ENCODE measurements at places on chromosomes 16 and 17.
A peak's percentile ranks its signal among the peaks of the same experiment; 100 is the strongest.

- no peak overlapping the region for H3K4me3 ChIP-seq
- H3K27ac ChIP-seq, result no peak overlapping the region
- H3K4me1 ChIP-seq, result no peaks in the 10 kb centered on the region
- DNase-seq, result no peak
Measured at GRCh38 chr16:88010968-88011483, 59.8 kb downstream of the BANP start.

DNA sequence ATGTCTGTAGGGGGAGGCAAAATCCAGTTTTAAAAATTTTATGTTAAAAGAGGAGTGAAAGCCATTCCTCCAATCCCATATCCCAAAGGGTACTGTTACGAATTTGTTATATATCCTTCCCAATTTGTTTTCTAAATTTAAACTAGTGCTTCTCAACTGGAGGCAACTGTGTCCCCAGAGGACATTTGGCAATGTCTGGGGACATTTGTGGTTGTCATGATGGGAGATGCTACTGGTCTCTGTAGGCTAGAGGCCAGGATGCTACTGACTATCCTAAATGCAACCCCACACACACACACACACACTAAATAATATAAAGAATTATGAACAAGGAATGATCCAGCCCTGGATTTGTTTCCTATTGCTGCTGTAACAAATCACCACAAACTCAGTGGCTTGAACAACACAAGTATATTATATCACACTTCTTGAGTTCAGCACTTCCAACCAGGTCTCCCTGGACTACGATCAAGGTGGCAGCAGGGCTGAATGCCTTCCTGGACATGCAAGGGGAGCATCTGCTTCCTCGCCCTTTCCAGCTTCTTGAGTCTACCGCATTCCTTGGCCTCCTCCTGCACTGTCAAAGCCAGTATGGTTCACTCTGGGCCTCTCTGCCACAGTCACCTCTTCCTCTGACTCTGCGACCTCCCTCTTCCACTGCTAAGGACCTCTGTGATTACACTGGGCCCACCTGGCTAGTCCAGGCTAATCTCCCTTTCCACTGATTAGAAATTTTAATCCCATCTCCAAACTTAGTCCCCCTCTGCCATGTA, 30.1 kb downstream of the ARHGAP17 start:
- H3K4me3 ChIP-seq, result no peak overlapping the region
- DNase-seq, result no peak

- no peaks in the 10 kb centered on the region for H3K36me3 ChIP-seq
- H3K27me3 ChIP-seq, result no peaks in the 10 kb centered on the region
- DNase-seq, result no peak
Measured at GRCh38 chr16:13471036-13471435, 448.9 kb upstream of the ERCC4 start.

GRCh38 chr16:27106305-27106704, 39.6 kb downstream of the C16orf82 start:
- peaks cover 3% of the 10 kb centered on the region for H3K27me3 ChIP-seq
- H3K36me3 ChIP-seq, result no peaks in the 10 kb centered on the region
- H3K4me3 ChIP-seq, result no peak overlapping the region

DNA sequence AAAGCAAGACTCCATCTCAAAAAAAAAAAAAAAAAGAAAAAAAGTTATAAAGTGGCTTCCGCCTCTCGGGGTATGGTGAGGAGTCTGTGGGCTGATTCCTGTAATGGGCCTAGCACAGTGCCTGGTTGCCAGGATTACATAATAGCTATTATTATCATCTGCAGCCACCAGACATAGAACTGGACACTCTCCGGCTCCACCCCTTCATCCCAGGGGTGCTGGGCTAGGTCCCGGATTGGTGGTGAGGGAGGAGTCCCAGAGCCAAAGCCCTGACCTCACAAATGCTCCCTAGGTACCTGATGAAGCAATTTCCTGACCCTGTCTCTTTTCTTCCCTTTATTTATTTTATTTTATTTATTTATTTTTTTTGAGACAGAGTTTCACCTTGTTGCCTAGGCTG, 11.6 kb upstream of the ADGRG1 start:
- no peaks in the 10 kb centered on the region for H3K4me1 ChIP-seq
- H3K4me3 ChIP-seq, result no peak overlapping the region
- no peaks in the 10 kb centered on the region for H3K27me3 ChIP-seq
- no peak overlapping the region for H3K27ac ChIP-seq
- no peaks in the 10 kb centered on the region for H3K36me3 ChIP-seq

GRCh38 chr17:27155866-27156265, 138.0 kb upstream of the WSB1 start:
- no peaks in the 10 kb centered on the region for H3K36me3 ChIP-seq
- H3K27ac ChIP-seq, result no peak overlapping the region
- DNase-seq, result no peak

- H3K36me3 ChIP-seq, result no peaks in the 10 kb centered on the region
- no peaks in the 10 kb centered on the region for H3K4me1 ChIP-seq
- no peak overlapping the region for H3K27ac ChIP-seq
- H3K27me3 ChIP-seq, result peaks cover 4% of the 10 kb centered on the region
Measured at GRCh38 chr17:65278050-65278819, 141.1 kb downstream of the RGS9 start.

DNA sequence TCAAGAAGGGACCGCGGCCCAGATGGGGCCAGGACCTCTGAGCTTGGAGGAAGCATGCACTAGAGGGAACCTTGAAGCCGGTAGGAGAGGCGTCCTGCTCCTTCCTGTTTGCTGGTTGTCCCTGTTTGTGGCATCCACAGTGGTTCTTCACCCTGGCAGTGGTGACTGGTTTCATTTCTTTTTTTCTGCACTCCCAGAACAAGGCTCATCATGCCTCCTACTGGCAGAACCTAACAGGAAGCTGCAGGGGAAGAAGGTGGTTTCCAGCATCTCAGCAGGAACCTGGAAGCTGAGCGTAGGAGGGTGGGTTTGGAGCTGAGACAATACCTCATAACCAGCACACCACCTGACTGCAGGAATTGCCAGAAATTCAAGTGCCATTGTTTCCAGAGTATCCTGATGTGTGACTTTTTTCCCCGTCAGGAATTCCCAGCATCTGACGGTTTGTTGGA, 5.8 kb downstream of the TMEM231 start:
- no peak overlapping the region for H3K4me3 ChIP-seq
- H3K36me3 ChIP-seq, result no peaks in the 10 kb centered on the region
- peak; percentile 65 for DNase-seq
- no peak overlapping the region for H3K27ac ChIP-seq
- no peaks in the 10 kb centered on the region for H3K27me3 ChIP-seq

GRCh38 chr17:64780096-64781013, 118.2 kb upstream of the SMURF2 start:
- H3K27me3 ChIP-seq, result no peaks in the 10 kb centered on the region
- peaks cover 39% of the 10 kb centered on the region for H3K4me1 ChIP-seq
- peaks cover 17% of the 10 kb centered on the region for H3K36me3 ChIP-seq
- H3K27ac ChIP-seq, result peak overlapping the region; percentile 62
- H3K4me3 ChIP-seq, result no peak overlapping the region

DNA sequence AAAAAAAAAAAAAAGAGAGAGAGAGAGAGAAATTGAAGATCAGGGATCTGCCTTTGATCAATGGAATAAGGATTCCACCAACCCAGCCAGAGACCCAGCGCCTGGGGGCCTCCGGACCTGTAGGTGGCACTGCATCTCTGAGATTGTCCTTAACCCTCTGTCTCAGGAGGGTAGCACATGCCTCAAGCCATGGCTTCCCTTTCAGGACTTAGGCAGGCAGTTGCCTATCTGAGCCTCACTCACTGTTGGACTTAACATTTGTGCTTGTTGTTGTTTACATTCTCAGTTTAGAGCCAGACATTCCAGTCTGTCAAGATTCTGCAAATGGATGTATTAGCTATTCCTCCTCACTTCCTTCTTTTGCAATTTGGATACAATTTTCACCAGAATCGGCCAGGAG, 5.1 kb upstream of the SCNN1B start:
- H3K4me1 ChIP-seq, result no peaks in the 10 kb centered on the region
- no peak overlapping the region for H3K4me3 ChIP-seq

DNA sequence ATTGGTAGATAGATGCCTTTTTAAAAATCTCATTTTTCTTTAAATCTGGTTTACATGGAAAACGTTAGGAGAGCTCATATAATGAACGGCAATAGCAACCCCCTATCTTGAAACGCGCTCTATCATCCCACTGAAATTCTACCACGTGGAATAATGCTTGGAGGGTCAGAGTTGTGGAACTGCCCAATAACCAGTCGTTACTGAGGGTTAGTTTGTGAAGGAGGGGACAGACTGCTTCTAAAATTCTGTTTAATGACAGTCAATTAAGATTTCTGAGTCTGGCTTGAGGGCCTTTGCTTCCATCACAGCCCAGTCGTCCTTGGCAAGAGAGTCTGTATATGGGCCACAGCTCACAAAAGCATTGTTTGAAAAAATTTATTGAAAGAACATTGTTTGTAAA, 482 bp downstream of the IRF8 start:
- no peak overlapping the region for H3K4me3 ChIP-seq
- peaks cover 9% of the 10 kb centered on the region for H3K4me1 ChIP-seq
- DNase-seq, result no peak
- no peaks in the 10 kb centered on the region for H3K36me3 ChIP-seq
- H3K27me3 ChIP-seq, result peaks cover 23% of the 10 kb centered on the region

DNA sequence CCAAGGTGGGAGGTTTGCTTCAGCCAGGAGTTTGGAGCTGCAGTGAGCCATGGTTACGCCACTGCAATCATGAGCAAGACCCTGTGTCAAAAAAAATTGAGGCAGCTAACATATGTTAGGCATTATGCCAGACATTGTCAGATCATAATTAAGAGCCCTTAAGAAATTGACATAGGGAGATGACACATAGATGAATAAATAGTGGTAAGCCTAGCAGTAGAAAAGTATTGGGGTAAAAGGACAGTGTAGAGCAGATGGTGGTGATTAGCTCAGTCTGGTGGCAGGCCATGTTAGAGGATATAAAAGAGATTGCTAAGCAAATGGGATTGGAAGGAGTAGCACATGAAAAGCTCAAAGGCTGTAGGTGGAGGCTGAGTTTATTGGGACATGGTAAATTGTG, 22.6 kb downstream of the SRCAP start:
- no peak for DNase-seq
- H3K4me3 ChIP-seq, result no peak overlapping the region
- H3K36me3 ChIP-seq, result peaks cover 98% of the 10 kb centered on the region
- H3K4me1 ChIP-seq, result peaks cover 17% of the 10 kb centered on the region
- no peak overlapping the region for H3K27ac ChIP-seq

DNA sequence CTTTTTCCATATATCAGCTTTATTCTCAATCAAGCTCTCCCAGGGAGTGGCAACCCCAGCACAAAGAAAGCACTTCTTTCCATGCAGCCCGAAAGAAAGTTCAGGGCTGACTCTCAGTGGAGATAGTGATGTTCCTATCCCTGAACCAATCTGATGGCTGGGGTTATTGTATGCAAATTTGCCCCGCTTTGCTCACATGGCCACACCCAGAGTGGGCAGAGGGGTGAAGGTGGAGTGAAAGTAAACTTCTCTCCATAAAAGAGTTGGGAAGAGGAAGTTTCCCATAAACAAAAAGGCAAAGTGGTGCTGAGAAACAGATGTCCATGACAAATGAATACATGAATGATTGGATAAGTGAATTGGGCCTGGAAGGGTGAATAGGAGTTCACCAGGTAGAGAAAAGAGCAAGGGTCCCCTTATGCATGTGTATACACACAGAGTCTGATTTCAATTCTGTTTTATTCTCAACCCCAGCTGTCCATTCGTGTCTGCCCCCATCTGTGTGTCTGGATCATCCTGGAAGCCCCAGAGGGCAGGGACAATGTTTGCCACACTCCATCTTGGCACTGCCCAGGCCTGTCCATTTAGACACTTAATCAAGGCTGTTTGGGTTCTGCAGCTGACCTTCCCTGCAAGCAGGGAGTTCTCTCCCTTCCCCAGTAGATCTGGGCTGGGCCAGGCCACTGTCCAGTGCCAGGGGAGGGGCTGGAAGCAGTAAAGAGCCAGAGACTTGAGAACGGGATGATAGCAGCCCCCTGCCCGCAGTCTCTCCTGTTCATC, 14.1 kb upstream of the NGFR start:
- H3K27me3 ChIP-seq, result peaks cover 14% of the 10 kb centered on the region
- H3K4me3 ChIP-seq, result no peak overlapping the region
- no peaks in the 10 kb centered on the region for H3K4me1 ChIP-seq

- H3K27ac ChIP-seq, result no peak overlapping the region
- no peaks in the 10 kb centered on the region for H3K27me3 ChIP-seq
- H3K4me1 ChIP-seq, result no peaks in the 10 kb centered on the region
- no peak for DNase-seq
Measured at GRCh38 chr17:75625813-75626486, 7.3 kb upstream of the SMIM5 start.

DNA sequence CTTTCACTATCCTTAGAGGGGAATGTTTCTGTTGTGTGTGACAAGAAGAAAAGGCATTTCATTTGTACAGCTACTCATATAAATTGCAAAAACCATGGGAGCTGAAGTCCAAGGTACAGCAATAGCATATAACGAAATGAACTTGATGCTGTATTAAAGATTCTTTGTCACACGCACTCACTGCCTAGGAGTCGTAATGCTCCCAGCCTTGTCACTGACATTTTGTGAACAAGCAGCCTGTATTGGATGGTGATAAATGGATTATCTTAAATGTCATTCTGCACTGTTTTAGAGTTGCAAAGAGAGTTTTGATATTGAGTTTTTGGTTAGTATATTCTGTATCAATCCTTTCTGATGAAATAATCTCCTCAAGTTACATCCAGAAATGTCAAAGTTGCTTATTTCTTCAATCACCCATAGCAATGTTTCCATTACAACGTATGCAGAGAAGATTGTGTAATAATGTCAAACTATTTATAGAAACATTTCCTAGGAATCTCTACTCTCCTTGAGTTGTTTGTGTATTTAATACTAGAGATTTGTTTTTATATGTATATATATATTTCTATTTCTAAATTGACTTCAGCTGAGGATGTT, 270.6 kb downstream of the FTO start:
- H3K27ac ChIP-seq, result no peak overlapping the region
- H3K4me1 ChIP-seq, result no peaks in the 10 kb centered on the region
- no peaks in the 10 kb centered on the region for H3K27me3 ChIP-seq
- no peak overlapping the region for H3K4me3 ChIP-seq
- DNase-seq, result no peak
- H3K36me3 ChIP-seq, result no peaks in the 10 kb centered on the region

DNA sequence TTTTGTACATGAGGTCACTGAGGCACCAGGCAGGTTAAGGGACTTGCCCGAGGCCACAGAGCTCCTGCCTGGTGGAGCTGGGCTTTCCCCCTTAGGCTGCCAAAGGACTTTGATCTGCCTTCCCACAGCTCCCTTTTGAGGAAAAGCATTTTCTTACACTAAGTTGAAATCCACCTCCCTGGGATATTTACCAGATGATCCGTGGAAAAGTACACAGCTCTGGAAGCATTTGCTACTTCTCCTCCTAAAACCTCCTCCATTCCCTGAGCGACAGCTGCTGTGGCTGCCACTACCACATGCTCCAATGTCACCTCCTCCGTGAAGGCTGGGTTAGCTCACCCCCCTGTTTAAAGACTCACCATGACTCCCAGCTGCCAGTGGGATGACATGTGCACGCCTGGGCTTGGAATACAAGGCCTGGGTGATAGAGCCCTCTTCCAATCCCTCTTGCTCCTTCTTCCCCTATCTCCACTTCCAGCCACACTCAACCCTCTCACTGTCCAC, 1.2 kb upstream of the MPRIP start:
- H3K4me3 ChIP-seq, result no peak overlapping the region
- H3K27me3 ChIP-seq, result no peaks in the 10 kb centered on the region
- H3K27ac ChIP-seq, result no peak overlapping the region
- peak; percentile 72 for DNase-seq
- no peaks in the 10 kb centered on the region for H3K36me3 ChIP-seq
- peaks cover 38% of the 10 kb centered on the region for H3K4me1 ChIP-seq
